ENCODE measurements at places on chromosomes 1 and 21.
A peak's percentile ranks its signal among the peaks of the same experiment; 100 is the strongest.

GRCh38 chr1:19311503-19311930 is 427 bp downstream of the AKR7A2 start:
- DNase-seq = no peak

- DNase-seq = peak; percentile 32
Observed at GRCh38 chr1:97806996-97807520, 113.8 kb downstream of the DPYD start.

DNA sequence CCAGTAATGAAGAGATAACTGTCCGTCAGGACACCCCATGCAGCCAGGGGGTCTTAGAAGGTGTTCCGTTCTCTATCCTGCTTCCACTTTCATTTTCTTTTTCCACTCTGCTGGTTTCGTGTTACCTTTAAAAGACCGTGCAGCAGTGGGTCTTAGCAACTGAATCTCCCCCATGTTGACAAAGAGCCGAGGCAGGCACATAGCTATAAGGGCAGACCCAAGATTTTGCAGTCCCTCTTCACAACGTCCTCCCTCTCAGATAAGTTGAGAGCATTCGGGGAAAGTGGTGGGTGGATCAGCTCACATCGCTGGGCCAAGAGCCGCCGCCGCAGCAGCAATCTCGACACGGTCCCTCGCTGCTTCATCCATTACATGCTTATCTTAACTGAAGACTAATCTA is 355.5 kb downstream of the LMO4 start:
- peak; percentile 44 for DNase-seq

- no peak for DNase-seq
Observed at GRCh38 chr1:54342288-54342687, 63.9 kb downstream of the SSBP3 start.

GRCh38 chr21:25506261-25506660 is 101.0 kb downstream of the MRPL39 start:
- DNase-seq = no peak

DNA sequence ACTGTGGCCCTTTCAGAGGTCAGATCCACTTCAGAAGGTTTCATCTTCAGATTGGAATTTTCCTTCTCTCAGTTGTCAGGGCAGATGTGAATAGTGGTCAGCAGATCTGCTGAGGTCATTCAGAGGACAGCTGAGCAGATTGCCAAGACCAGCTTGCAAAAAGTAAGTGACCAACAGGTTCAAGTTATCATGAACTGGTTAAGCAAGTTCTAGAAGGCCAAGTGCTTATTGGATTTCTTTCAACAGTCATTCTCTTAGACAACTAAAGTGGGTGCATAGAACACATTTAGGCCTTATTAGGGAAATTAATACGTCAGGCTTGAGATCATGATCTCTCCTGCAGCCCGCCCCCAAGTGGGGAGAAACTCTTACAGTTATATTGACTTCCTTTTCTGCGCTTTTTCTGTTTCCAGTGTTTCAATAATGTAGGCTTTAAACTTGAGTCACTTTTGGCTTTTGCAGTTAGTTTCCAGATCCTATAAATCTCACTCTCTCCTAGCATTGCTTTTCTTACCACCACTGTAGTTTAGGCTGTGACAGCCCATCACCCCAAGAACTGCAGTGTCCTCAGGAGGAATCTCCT is 96.4 kb downstream of the C1orf21 start:
- DNase-seq = peak; percentile 20

DNA sequence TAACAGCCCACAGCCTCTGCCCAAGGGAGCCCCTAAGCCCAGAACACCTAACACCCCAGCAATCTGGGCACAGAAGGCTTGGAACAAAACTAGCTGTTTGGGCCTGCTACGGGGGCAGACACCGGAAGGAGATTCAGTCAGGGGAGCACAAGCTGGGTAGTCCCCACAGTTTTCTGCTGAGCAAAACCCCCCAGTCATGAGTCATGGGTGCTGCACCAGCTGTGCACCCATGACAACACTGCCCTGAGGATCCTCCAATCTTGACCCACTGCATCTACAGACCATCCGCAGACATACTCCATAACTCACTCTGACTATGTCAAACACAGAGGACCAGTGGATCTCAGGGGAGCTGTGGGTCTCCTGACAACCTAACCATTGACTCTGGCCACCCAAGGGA is 105.1 kb downstream of the LRIG2 start:
- no peak for DNase-seq

- DNase-seq = no peak
Observed at GRCh38 chr1:147798731-147799130, 38.3 kb upstream of the GJA5 start.

DNA sequence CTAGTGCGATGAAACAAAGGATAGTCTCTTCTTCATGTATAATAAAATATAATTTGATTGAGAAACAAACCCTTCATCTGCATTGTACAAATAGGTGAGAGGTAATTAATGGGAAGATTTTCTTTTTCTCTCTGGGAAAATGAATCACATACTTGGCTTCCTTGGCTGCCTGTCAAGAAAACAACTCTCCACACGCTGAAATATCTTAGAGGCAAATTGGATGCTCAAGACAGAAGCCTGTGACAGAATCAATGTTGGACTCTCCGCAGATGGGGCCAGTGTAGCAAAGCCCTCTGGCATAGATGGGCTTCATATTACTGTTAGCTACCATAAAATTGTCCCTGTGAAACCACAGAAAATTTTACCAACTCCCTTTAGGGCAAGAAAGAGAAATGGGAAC is 186.6 kb downstream of the GRIK1 start:
- DNase-seq = peak; percentile 10

DNA sequence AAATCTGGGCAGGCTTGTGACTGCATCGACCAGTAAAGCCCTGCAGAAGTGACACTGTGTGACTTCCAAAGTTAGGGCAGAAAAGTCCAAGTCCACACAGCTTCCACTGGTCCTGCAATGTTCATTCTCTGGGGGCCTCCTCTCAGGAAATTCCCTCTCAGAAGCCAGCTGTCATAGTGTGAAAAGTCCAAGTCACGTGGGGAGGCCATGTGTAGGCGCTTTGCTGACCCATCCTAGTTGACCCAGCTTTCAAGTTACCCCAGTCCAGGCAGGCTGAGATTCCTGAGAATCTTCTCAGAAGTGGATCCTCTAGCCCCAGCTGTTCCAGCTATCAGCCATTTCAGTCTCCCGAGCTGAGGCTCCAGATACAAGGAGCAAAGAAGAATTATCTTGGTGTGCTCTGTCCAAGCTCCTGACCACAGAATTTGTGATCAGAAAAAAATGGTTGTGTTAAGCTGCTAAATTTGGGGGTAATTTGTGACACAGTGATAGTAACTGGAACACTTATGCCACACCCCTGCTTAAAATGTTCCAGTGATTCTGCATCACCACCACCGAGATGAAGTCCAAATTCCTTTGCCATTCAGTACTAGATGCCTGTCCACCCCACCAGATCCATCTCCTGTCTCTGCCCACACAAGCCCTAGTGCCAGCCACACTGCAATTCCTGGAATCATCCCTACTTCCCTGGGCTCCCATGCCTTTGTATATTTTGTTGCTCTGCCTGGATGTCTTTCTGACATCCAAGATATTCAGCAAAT is 2.5 kb upstream of the STUM start:
- DNase-seq = no peak

GRCh38 chr1:77673716-77674355 is 8.6 kb downstream of the ZZZ3 start:
- peak; percentile 44 for DNase-seq

DNA sequence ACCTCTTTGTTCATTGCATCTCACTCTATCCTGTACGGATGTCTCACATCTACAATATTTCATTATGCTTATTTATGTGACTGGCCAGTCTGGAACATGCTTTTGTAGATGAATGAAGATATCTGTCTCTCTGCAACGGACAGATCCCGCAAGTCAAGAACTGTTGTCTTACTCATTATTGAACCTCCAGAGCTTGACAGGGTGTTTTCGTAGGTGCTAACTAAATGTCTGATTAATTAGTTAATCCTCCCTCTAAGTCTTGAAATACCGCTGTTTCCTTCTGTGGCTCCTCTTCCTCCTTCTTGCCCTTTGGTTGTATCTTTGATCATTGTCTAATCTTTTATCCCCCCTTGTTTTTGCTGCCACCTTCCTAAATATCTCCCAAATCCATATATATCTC is 3.2 kb upstream of the C1orf162 start:
- no peak for DNase-seq

- no peak for DNase-seq
Observed at GRCh38 chr1:228778961-228779360, 43.7 kb downstream of the RHOU start.

- peak; percentile 46 for DNase-seq
Observed at GRCh38 chr1:29379443-29380073, 143.2 kb downstream of the PTPRU start.

GRCh38 chr1:55836086-55836485 is 620.9 kb upstream of the USP24 start:
- no peak for DNase-seq

- no peak for DNase-seq
Observed at GRCh38 chr1:4976859-4977440, 322.5 kb downstream of the AJAP1 start.

GRCh38 chr1:199859491-199859933 is 168.0 kb upstream of the NR5A2 start:
- DNase-seq = peak; percentile 80

DNA sequence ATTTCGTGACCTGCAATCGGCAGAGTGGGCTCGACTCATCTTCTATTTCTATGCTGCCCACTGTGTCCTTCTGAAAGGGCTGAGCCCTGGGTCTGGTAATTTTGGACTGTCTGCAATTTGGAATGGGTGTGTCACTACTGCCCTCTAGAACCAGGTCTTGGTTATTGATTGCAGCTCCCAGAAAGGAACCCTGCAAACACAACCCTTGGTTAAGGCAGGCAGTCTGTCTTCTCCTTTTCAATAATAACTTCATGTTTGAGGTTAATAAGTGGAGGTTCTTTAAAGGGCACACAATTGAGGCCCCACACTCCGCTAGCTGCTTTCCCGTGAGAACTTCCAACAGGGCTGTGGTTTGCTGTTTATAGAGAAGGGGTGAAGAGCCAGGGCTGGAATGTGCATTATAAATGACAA is 79.9 kb upstream of the LYST start:
- peak; percentile 54 for DNase-seq

DNA sequence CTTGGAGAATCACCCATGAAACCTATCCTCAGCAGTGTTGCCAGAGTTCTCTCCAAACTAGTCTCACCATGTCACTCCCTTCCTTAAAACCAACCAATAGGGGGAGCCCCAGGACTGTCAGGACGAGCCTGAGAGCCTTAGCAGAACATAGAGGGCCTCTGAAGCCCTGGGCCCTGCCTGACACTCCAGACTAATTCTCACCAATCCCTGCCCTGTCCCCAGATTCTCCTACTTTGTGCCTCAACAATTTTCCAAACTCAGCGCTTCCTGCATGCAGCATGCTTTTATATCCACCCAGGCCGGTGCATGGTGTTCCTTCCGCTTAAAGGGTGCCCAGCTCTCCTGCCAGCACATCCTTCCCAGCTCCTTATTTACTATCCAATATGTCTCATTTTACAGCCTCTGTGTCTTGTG is 42.7 kb downstream of the HSD3B1 start:
- peak; percentile 67 for DNase-seq
